ENCODE measurements at places on chromosomes 6 and 20. TPM values are rescaled to one million over a fixed set of nuclear protein-coding genes. Genes with fewer than 3 reads are reported as not detected.

GRCh38 chr6:148415511-148416260, 73.0 kb downstream of the SASH1 start:
- no peaks in the 10 kb centered on the region for H3K36me3 ChIP-seq
- peaks cover 30% of the 10 kb centered on the region for H3K4me1 ChIP-seq
- no peak for DNase-seq
- peak overlapping the region; percentile 18 for H3K4me3 ChIP-seq
- no peaks in the 10 kb centered on the region for H3K27me3 ChIP-seq

- no peaks in the 10 kb centered on the region for H3K27me3 ChIP-seq
- no peaks in the 10 kb centered on the region for H3K36me3 ChIP-seq
- no peak overlapping the region for H3K4me3 ChIP-seq
- no peak for DNase-seq
These were observed 37.4 kb downstream of the RCAN2 start for GRCh38 chr6:46453741-46454316.

GRCh38 chr6:71406865-71407860, 118.6 kb downstream of the OGFRL1 start:
- no peak for DNase-seq
- H3K27me3 ChIP-seq: no peaks in the 10 kb centered on the region
- H3K4me3 ChIP-seq: peak overlapping the region; percentile 31
- peak overlapping the region; percentile 51 for H3K27ac ChIP-seq

Gene CPNE1
- total RNA-seq: 115 TPM

GRCh38 chr6:125236536-125237327, 65.0 kb downstream of the HDDC2 start:
- no peak for DNase-seq
- peaks cover 18% of the 10 kb centered on the region for H3K4me1 ChIP-seq
- H3K27ac ChIP-seq: no peak overlapping the region
- H3K4me3 ChIP-seq: no peak overlapping the region

Measured in type B pancreatic cell (in vitro differentiated cells).